ENCODE measurements at places on chromosomes 3 and 15.

DNA sequence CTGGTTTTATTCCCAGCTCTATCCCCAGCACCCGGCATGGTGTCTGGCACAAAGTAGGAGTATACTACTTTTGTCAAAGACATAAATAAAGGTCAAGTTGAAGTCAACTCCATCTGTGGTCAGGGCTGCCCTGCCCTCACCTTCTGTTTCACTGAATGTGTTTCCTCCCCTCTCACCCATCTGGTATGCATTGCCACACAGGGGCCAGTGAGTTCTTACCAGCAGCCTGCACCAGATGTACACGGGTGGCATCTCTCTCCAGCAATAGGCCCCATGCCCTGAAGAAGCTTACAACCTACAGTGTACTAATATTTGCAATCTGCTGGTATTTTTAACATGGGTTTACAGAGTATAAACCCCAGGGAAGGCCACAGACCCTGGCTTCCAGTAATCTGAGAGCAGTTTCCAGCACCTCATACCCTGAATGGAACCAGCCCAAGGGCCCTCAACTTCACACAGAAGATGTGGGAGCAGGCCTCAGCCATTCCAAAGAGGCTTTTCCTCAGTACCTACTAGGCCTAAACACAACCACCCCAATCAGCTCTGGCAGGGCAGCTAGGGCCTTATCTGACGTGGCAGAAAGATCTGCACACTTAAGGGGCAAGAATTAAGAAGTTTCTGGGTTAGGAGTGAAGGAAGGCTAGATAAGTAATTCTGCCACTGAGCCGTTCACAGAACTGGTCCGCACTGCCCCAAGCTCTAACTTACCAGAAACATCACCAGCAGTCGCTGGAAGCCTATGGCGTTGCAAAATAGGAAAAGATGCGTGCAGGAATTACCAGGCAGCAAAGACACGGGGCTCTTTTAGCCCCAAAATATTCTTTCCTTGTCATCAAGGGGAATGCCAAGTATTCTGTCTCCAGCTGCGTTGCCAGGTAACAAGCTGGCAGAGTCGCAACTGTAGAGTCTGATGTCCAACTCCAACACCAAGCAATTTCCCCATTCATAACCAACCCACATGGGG is 2.1 kb downstream of the IDH2 start:
- peak; percentile 47 for DNase-seq

GRCh38 chr3:99640214-99640851 is 1.9 kb downstream of the COL8A1 start:
- no peak for DNase-seq

DNA sequence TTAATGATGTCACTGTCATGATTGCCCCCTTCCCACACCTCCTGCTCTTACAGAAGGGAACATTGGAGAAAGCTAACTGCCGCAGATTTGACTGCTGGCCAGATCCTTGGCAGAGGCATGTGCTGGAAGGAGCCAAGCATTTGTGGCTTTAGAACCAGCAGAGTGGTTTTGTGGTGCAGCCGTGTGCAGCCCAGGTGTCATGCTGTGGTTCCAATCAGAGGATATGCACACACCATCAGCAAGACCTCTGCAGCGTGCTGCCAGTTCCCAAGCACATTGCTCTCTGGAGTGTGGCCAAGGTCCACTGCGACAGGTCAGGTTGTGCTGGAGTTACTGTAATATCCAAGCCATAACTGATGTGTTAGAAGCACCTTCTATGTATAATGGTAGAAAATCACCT is 61.6 kb downstream of the OTOL1 start:
- no peak for DNase-seq

- DNase-seq = no peak
Observed at GRCh38 chr3:18279226-18279737, 145.9 kb downstream of the SATB1 start.

- DNase-seq = no peak
Observed at GRCh38 chr15:66886686-66887273, 178.6 kb upstream of the SMAD3 start.

- no peak for DNase-seq
Observed at GRCh38 chr3:152539191-152539764, 270.5 kb downstream of the MBNL1 start.

- DNase-seq = no peak
Observed at GRCh38 chr3:61742006-61742405, 180.6 kb downstream of the PTPRG start.

DNA sequence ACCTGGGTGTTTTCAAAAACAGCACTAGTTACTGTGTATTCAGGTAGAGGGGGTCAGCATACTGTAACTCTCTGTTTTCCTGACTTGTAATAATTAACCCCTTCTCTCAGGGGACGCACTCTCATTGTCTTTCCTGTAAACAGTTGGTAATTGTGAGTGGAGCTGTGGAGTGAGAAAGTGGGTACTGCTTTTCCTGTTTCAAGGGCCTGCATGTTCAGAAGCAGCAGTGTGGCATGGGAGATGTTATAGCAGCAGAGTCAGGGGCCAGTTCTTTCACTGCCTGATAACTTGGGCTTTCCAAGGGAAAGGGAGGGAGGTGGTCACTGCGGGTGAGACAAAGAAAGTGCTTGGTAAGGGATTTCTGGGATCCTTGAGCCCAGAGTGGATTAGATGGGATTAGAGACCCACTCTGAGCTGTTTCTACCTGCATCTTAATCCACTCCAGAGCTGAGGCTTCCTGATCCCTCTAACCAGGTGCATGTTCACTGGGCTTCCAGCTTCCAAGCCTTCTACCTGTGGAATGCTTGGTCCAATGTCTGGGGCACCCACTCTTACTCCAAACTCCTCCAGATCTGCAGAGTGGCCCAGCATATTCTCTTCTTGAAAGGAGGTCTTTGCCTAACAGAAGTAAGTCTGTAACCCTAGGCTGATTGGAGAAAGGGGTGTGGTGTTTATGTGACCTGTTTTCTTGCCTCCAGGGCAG is 105.2 kb downstream of the RPLP1 start:
- no peak for DNase-seq

- no peak for DNase-seq
Observed at GRCh38 chr3:128922804-128923459, 43.5 kb downstream of the ACAD9 start.

DNA sequence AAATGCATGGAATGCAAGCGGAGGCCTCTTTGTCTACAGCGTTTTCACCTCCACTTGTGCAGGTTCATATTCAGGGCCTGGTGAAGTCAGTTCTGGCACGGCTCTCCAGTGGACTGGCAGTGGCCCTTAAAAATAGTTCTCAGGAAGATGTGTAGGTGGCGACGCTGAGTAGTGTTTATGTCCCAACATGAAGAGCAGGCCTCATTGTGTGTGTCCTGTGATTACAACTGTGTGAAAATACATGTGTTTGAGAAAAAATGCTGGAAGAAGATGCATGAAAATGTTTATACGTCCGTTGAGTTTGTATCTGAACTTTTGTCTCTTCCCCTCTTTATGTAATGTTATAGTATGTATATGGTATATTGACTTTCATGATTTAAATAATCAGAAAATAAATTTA is 7.2 kb downstream of the LIPC start:
- DNase-seq = peak; percentile 83

- DNase-seq = no peak
Observed at GRCh38 chr3:32009101-32009500, 27.6 kb downstream of the ZNF860 start.

DNA sequence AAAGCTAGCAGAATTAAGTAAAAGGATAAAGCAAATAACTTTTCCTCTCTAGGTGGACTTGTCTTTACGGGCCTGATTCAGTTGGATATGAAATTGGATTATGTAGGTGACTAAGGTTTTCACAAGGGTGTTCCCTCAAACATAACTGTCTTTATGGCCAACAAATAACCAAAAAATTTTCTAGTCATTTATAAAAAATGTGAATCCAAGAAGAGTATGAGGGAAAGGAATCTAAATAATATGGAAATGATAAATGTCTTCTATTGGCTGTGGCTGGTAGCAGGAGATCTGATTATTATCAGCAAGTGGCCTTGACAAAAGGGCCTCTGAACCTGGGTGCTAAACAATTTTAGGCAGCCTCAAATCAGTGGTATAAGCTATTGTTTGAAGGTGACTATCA is 594.0 kb upstream of the UBE2E2 start:
- DNase-seq = no peak

- DNase-seq = no peak
Observed at GRCh38 chr3:6251612-6252400, 609.1 kb upstream of the GRM7 start.

DNA sequence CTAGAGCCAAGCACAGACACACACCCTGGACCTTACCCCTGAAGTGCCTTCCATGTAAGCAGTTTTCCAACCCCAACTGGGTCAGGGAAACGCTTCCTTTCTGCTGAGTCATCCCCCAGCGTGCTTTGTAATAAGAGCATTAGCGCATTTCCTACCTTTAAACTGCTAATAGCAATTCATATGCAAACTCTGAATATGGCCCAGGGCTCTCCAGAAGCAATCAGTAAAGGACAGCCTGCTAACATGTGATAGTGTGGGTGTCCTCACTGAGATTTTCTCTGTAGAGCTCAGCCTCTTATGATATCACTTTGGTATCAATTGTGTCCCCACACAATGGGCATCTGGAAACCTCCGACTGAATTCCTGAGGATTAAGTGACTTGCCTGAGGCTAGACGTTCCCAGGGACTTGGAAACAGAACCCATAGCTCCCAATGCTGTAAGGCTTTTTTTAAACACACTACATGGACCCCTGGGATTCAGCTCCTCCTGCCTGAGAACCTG is 5.6 kb downstream of the GABRB3 start:
- no peak for DNase-seq

- DNase-seq = no peak
Observed at GRCh38 chr3:191348098-191348497, 17.8 kb upstream of the UTS2B start.

- no peak for DNase-seq
Observed at GRCh38 chr3:55626279-55626665, 139.2 kb upstream of the WNT5A start.

- DNase-seq = no peak
Observed at GRCh38 chr3:193563426-193563825, 8.7 kb upstream of the ATP13A4 start.

GRCh38 chr15:29050870-29051269 is 165.1 kb downstream of the APBA2 start:
- DNase-seq = peak; percentile 71

DNA sequence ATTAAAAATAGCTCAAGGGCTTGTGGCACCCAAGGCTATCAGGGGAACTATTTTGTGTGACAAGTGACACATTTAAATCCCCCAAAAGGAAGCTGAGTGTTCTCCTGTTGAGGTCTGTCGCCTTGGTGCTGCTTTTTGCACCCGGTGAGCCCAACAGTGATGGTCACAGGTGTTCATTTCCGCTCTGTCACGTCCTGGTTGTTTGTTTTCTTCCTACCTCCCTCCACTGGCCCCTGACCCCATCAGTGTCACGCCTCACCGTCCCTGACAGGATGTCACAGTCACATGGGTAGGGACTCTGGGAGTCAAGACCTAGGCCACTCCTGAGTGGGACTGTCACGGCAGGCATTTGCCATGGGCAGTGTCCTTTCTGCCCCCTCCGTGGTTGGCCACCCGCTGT is 11.2 kb downstream of the SLCO3A1 start:
- no peak for DNase-seq

- no peak for DNase-seq
Observed at GRCh38 chr3:170524073-170524472, 61.8 kb downstream of the SLC7A14 start.

DNA sequence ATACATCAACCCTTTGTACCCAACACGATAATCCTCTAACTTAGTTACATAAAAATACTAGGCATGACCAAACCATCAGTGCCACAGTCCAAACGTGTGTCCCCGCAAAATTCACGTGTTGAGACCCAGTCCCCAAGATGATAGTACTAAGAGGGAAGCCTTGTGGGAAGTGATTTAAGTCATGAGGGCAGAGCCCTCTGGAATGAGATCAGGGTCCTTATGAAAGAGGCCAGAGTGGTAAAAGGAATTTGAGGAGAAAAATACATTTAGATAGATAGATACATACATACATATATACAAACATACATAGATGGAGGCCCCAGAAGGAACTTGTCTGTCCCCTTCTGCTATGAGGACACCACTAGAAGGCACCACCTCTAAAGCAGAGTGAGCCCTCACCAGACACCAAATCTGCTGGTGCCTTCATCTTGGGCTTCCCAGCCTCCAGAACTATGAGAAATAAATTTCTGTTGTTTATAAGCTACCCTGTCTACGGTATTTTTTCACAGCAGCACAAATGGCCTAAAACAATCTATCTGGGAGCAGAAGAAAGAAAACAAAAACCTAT is 8.0 kb downstream of the TBC1D2B start:
- DNase-seq = peak; percentile 30

DNA sequence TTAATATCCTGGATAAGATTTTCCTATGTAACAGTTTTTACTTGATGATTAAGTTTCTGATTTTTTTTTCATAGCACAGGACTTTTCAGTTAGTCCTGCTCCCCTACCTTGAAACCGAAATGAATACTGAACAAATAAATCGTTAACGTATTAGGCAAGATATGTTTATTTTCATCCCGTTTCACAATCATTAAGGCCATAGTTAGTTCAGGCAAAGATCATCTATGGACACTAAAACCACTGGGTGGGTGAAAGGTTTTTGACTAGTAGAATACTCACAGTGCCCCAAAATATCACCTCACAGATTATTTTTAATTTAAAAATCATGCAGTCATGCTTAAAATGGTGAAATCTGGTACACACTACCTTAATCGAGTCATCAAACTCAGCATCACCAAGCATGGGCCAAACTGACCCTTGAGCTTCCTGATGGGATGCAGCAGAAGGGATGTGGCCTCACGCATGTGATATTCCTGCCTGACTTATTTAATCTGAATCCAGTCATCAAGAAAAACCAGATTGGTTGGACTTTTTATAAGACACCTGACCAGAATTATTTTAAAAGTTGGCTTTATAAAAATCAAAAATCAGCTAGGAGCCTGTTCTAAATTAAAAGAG is 365.0 kb downstream of the LPP start:
- DNase-seq = no peak

DNA sequence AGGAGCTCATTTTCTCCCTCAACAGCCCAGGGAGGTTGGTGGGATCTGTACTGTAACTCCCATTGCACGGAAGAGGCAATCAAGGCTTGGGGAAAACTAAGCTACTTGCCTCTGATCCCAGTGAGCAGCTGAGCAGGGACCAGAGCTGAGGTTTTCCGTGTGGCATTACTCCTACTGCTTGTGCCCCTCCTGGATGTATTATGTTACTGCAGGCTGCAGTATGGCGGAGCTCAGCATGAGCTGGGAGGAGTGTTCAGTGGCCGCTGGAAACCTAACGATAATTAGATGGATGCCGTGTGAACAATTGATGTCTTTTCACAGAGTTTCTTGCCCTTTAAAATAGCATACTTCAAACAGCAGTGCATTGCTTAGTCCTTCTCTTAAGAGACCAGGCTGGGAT is 2.0 kb upstream of the TPRG1 start:
- DNase-seq = no peak

DNA sequence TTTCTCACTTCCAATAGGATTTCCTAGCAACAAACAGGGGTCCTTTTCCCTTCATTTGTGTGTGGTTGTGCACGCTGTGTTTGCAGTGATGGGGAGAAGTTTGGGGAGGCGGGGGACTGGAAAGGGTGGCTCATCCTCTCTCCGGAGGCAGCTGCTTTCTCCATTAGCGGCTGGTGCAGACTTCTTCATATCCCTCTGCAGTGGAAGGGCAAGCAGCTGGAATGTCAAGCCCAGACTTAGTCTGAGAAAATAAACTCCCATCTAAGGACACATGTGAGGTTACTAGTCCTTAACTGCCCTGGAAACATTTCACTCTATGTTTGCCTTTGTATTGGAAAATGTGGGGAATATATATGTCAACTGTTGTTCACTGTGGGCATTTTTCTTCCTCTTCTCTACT is 467.0 kb upstream of the RASGRP1 start:
- DNase-seq = no peak

GRCh38 chr15:88912500-88912921 is 668 bp downstream of the MFGE8 start:
- DNase-seq = no peak
